Osteoblast (primary cell): ENCODE measurements at places on chromosomes 11 and 22. TPM values are rescaled to one million over a fixed set of nuclear protein-coding genes. Genes with fewer than 3 reads are reported as not detected.
A peak's percentile ranks its signal among the peaks of the same experiment; 100 is the strongest.

The NCR3LG1 gene
- 26.4 and 26.5 TPM in 2 replicates for total RNA-seq

The SCUBE1 gene
- 2.1 and 2.2 TPM in 2 replicates for total RNA-seq

The DEPDC7 gene
- total RNA-seq, result 13.3 and 14.5 TPM in 2 replicates

- H3K27me3 ChIP-seq, result no peaks in the 10 kb centered on the region
- no peak for DNase-seq
- no peak overlapping the region for H3K4me3 ChIP-seq
- H3K27ac ChIP-seq, result no peak overlapping the region
These were observed 48.1 kb downstream of the CBL start for GRCh38 chr11:119254239-119254638.

- no peak for DNase-seq
- H3K4me1 ChIP-seq, result peaks cover 84% of the 10 kb centered on the region
- peak overlapping the region; percentile 98 for H3K27ac ChIP-seq
- H3K36me3 ChIP-seq, result peaks cover 85% of the 10 kb centered on the region
These were observed 29.9 kb downstream of the MICAL2 start for GRCh38 chr11:12140186-12140793.
